ENCODE measurements at places on chromosomes 5 and 9.

DNA sequence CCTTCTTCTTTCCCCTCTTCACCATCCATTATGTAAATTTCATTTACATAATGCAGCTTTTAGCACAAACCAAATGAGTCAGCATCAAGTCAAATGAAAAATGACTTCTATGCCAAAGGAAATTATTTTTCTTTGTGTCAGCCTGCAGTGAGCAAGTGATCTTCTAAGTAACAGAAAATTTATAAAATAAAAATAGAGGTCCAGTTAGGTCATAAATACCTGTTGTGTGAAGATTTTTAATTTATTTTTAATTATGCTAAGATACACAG, 16.7 kb upstream of the THG1L start:
- DNase-seq: no peak

- DNase-seq: no peak
Measured at GRCh38 chr5:93794954-93795353, 53.6 kb upstream of the POU5F2 start.

- no peak for DNase-seq
Measured at GRCh38 chr9:123383512-123384170, 27.6 kb downstream of the CRB2 start.

DNA sequence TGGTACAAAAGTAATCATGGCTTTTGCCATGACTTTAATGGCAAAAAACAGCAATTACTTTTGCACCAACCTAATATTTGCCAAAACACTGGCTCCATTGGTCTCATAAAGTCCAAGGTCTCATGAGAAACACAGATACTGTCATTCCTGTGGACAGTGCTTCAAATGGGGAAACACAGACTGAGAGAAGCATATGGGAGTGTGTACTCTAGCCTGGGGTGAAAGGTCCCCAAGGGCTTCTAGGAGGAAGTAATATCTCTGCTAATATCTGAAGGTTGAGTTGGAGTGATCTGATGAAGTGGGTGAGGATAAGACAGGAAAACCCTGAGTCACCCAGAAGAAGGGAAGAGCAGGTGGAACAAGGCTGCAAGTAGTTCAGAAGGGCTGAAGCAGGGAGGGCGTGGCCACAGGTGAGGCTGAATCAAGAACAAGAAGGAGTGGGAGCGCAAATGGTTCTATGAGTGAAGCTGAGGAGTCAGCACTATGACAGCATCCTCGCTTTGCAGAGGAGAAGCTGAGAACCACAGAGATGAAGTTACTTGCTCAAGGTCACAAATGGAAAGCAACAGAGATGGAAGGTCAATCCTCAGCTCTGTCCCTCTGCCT, 164.1 kb downstream of the ASTN2 start:
- DNase-seq: no peak

- DNase-seq: no peak
Measured at GRCh38 chr9:130129432-130130061, 42.7 kb upstream of the NCS1 start.

DNA sequence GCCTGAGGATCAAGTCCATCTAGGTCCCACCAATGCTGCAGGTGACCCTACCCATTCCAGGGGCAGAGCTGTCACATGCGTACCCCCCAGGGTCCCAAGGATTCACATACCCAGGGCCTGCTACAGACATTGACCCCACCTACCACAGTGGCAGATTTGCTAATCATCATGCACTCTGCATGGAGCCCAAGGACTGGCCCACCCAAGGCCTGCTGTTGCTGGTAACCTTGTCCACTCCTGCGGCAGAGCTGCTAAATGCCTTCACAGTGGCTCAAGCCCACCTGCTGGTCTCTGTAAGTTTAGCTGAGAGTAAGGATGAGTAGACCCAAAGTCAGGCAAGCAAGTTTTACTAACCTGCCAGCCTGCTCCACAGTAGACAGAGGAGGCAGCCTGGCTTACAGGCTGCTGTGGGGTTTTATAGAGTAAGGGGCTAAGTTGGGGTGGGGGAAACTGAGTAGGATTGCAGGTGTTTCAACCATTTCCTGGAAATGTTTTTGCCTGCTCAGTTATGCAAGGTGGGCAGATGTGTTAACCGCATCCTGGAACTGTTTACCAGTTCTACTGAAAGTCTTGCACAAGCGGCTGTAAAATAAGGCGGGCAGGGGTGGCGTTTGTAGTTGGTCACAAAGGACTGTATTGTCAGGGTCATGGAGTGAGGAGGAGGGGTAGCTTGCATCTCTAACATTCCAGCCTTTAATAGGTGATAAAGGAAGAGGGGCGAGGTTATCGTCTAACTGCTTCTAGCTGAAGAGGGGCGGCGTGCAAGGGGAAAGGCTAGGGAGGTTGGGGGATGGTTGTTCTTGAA, 2163.5 kb upstream of the WWC1 start:
- DNase-seq: no peak

DNA sequence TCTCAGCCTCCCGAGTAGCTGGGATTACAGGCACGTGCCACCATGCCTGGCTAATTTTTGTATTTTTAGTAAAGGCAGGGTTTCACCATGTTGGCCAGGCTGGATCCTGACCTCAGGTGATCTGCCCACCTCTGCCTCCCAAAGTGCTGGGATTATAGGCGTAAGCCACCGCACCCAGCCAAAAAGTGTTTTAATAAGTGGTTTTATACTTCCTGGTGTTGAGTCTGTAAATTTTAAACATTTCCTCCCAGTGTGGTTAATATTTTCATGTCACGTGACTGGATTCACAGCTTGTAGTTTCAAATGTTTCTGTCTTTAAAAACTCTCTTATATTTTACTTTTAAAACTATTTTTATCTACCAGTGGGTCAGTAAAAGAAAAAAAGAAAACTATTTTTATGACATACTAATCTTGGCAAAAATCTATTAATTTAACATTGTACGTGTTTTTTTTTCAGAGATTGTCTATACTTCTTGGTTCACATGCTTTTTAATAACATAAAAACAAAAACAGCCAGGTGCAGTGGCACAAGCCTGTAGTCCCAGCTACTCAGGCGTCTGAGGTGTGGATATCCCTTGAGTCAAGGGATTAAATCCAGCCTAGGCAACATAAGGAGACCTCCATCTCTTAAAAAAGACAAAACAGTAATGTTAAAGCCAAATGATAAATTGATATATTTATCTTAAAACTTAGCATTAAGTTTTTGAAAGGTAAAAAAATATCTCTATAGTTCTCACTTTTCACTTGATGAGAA, 117.1 kb downstream of the DMXL1 start:
- DNase-seq: no peak

DNA sequence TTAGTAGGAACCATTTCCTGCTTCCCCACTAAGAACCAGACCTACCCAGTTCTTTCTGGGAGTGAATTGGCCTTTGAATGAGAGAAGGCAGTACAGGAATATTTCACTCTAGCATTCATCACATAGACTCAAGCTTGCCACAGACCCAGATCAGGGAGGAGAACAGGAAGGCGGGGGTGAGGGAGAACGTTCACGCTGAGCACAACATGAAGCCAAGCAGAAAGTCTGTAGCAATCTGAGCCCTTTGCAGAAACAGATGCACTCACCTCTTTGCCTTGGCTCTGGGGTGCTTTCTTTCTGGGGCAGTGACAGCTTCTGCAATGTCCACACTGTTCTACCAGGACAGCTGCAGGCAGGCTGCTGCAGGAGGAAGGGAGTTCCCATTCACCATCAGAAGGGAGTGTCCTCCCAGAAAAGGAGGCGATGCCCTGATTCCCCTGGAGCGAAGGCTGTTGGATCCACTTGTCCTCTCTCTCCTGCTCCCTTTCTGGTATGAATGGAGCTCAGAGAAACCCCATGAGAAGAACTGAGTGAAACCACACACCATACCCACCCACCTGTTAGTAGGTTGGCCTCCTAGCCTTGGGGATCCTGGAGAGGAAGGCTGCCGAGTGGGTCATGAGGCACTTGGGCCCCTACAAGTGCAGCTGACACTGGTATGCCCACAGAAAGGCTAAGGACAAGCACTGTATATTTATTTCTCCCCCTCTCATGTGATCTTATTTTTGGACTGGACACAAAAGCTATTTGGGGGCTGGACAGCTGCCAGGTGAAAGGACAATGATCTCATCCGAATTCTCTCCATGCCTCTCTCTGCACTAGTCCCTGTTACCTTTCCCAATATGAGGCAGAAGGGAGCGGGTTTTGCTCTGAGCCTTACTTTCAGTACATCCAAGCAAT, 11.7 kb upstream of the FGF1 start:
- no peak for DNase-seq

- DNase-seq: no peak
Measured at GRCh38 chr9:33489066-33489465, 15.3 kb upstream of the NOL6 start.

DNA sequence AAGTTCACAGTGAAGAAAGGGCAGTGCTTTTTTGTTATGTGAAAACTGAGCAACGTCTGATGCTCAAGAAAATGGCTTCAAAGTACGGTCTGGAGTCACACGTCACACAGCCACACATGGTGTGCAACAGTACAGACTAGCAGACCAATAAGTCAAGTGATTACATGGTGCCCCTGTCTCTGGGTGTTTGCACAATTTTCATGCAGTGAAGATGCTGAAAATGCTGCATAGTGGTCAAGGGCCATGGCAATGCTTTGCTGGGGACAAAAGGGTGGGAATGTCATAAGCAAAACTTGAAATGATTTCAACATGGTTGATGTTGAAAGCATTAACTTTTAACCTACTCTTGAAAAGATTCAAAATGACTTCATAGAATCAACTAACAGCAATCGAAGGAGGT, 231.2 kb downstream of the EBF1 start:
- DNase-seq: no peak

- DNase-seq: no peak
Measured at GRCh38 chr5:173883347-173883924, 4.7 kb upstream of the CPEB4 start.

- no peak for DNase-seq
Measured at GRCh38 chr5:104177651-104178050, 615.1 kb upstream of the NUDT12 start.

DNA sequence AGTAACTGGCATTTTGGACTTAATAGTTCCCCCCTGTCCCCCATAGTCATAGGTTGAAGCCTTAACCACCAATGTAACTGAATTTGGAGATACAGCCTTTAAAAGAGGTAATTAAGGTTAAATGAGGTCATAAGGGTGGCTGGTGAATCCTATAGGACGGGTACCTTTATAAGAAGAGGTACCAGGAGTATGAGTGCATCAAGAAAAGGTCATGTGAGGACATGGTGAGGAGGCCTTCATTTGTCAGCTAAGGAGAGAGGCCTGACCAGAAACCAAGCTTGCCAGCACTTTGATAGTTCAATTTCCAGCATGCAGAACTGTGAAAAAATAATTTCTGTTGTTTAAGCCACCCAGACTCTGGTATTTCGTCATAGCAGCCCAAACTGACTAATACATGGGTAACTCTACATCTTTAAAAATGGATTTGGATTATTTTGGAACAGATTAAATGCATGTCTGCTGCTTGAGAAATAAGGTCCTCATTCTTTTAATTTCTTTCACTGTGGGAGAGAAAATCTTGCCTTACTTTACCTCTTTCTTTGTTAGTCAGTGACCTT, 9.7 kb downstream of the RASA1 start:
- DNase-seq: no peak

- no peak for DNase-seq
Measured at GRCh38 chr5:127958421-127959011, 125.0 kb upstream of the SLC12A2 start.

DNA sequence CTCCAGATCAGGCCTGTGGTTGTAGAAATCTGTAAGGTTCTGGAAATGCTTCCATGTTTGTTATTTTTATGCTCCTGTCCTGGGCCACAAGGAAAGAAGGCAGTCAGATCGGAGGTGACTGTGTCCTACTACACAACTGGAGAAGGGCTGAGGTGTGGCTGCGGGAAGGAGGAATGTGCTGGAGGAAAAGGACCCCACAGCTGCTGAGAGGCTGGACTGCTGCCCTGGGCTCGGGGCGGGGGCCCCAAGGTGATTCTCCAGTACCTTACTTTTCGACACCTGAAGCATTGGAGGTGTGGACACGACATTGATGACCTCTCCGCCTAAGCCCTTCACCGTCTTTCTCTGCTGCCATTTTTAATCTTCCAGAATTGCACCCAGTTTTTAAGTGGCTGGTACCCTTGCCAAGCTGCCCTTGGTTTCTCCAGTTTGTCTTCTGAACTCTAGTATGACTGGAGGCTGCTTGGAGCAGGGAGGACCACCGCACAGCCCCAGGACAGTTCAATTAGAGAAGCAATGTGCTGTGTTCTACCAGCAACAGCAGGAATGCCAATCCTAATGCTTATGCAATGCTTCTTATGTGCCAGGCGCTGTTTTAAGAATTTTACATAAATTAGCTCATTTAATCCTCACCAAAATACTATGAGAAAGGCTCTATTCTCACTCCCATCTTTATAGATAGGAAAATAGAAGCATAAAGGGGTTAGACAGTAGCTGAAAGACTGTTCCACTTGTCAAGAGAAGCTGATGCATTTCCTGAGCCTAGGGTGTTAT, 13.5 kb upstream of the ANKRD33B start:
- DNase-seq: no peak

DNA sequence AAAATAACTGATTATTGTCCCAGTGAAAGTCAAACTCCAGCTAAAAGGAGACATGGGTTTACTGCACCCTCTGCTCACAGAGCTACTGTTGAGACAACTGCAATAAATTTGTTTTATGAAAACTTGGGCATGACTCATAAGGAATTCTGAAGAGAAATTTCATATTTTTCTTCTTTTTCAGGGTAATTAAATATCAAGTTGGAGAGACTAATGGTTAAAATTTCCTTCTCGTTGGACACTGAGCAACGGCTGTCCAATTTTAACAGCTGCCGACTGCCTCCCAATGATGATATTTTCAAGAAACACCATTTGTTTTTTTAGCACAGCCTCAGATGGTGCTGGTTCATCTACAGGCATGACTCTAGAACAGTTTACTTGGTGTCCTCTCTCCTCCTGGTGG, 259.2 kb upstream of the RGMB start:
- no peak for DNase-seq

DNA sequence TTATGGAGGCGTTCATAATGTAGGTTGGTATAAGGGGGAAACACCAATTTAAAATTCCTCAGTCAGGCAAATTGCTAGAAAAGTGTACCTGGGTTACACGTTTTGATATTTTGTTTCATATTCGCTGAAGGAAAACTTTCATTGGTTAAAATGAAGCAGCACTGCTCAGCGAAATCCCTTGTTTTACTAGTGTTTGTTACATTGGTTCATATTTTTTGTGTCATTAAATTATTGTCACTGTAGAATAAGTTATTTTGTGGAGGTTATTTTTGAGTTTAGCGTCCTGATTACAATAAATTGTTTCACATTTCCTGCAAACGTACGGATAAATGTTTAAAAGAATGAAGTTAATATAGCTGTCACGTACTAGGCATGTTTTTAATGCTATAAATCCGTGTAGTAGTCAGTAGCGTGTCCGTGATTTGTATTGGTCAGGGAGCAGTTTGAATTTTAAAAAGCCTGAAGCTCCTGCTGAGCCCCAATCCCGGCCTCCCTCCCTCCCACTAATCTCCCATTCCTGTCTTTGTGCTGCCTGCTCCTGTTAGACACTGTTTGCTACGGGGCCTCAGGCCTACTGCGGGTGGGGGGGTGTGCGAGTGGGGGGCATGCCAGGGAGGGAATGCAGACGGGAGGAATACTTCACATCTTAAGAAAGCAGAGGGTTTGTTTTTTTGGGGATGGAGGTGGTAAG, 2.0 kb downstream of the NIPBL start:
- no peak for DNase-seq

GRCh38 chr9:121924700-121925099, 168.4 kb downstream of the TTLL11 start:
- no peak for DNase-seq

GRCh38 chr5:113057557-113057984, 81.0 kb downstream of the DCP2 start:
- no peak for DNase-seq

GRCh38 chr9:91530829-91531228, 107.2 kb upstream of the NFIL3 start:
- no peak for DNase-seq

Data from stimulated activated CD8-positive, alpha-beta memory T cell treated with anti-CD3 and anti-CD28 coated beads, Interleukin-2, amount 100 ng/mL, for 1 hour (primary cell).